Common myeloid progenitor, CD34-positive (primary cell): ENCODE measurements at places on chromosomes 16 and 17.

DNA sequence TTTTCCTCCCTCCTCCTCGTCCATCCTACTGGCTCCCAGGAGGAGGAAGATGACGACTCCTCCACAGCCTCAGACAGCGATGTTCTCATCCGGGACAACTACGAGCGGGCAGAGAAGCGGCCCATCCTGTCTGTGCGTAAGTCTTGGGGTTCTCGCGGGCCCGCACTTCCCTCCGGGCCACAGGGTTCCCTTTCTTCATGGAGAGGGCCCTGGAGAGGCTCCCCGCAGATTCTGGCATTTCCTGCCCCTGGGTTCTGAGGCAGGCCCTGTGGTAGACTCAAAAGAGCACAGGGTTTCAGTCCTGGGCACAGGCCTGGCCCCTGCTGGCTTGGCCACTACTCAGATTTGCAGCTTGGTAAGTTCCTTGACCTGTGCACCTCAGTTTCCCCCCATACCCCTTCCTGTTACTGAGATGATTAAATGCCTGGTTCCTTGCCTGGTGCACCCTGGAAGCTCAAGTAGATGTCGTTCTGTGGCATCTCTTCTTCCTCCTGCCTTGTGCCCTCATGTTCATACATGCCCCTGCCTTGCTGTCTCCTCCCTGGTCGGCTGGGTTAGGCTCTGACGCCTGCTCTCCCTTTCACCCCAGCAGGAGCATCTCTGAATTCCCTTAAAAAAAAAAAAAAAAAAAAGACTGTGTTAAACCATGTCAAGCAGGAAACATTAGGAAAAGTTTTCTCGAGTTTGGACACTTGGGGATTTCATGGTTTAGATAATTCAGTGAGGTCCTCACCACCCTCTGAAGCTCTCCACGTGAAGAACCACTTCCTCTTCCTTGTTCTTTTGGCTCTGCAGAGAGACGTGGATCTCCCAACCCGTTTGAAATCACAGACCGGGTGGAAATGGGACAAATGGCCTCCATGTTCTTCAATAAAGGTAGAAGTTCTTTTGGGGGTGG lies 14.3 kb upstream of the NAT9 start:
- DNase-seq, result no peak

GRCh38 chr16:31489298-31489564 lies 6.3 kb downstream of the SLC5A2 start:
- DNase-seq, result no peak

DNA sequence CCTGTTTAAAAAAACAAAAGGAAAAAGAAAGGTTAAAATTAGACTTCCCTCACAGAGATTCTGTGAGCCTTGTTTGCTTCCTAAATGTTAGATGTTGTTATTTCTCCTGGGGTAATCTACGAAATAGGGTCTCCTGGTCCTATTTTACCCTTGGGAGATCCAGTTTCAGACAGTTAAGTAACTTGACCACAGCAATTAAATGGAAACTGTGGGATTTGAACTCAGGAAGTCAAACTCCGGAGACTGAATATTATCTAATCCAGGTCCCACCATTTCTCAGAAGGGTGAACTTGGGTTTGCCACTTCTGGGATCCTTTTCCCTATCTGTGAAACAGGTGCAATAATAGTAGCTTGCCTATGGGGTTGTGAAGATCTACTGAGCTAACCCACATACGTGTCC lies 6.4 kb upstream of the TMC5 start:
- DNase-seq, result no peak

DNA sequence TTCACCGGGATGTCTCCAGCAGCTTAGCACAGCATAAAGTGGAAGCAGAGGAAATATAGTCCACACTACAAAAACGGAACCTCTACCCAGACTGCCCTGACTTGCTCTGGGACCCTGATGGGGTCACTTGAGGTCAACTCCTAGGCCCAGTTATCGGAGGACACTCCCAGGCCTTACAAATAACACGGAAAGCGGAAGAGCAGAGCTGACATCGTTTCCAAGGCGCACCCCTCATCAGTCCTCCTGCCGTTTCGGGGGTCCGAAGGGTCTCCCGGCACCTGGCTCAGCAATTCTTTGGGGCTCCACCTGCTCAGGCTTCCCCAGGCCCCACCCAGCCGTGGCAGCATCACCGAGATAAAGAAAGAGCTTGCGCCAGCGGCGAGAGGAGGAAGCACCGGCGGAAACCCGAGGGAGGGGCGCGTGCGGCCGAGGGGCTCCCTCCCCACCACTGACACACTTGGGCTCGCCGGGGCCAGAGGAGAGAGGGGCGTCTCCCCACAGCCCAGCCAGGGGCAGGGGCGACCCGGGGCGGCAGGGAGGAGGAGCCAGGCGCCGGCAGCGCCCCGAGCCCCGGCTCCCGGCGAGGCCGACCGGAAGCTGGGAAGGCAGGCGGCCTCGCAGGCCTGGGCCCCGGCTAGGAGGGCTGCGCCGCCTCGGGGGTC lies 727 bp downstream of the CORO7 start:
- peak; percentile 91 for DNase-seq

DNA sequence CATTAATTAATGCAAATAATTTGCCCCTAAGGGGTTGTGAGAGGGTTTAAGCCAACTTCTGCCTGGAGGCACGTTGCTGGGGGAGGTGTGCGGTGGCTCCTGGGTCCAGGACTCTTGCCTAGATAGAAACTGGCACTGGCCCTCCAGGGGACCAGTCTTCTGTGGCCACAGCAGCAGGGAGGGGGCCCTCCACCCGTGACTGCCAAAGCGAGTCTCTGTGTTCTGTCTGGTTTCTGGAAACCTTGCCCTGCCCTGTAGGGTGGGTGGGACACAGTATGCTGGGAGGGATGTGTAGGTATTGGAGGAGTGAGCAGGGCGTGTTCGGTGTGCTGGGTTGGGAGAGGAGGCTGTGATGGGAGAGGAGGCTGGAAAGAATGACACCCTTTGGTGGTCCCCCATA lies 78.8 kb downstream of the TBC1D16 start:
- no peak for DNase-seq

DNA sequence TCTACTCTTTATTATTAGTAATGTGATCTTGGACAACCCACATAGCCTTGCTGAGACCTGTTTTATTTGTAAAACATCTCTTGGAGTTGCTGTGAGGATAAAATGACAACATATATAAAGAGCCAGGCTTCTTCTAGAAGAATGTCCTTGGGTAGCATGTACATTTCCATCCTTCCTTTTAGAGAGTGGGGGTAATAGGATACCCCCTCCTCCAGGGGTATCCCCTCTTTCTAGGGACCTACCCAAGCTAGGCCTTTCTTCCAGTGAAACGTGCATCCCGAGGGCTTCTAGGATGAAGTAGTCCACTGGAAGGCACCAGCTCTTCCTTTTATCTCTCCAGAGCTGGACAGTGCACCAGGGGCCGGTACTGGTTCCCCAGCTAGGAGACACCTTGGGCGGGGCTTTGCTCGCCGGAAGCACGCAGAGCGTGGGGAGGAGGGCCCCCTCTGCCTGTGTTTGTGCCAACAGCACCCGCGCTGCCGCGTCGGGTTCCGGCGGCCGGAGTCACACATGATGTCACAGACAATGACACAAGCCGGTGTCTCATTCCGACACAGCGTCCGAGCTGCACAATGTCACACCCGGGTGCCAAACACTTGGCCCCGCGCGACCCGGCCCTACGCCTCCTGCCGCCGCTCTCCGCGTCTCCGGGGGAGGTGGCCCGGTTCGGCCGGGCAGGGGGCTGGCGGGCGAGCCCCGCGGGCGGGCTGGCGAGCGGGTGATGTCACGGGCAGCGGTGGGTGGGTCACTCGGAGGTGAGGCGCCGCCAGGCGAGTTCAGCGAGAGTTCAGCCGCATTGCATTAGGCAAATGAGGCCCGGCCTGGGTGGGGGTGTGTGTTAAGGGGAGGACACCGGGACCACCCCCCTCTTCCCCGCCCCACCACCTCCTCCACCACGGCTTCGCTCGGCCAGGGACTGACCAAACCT lies 23.4 kb downstream of the GJD3 start:
- peak; percentile 84 for DNase-seq

- no peak for DNase-seq
Measured at GRCh38 chr17:29571486-29571882, 3.0 kb downstream of the TP53I13 start.

- no peak for DNase-seq
Measured at GRCh38 chr16:24430954-24431760, 108.2 kb upstream of the RBBP6 start.

DNA sequence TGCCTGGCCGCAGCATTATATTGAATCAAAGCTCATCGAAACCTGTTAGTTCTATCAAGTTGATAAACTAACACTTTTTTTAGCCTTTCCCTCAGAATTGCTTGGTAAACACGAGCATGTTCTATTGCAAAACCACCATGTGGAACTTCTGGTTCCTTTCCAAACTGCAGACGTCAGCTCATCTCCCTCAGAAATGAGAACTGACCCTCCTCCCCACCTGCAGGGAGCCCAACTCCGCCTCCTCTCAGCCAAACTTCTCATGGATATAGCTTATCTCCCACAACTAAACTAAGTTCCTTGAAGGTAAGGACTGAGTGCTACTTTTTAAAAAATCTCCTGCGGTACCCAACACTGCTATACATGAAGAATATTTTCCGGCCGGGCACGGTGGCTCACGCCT lies 6.7 kb downstream of the SHMT1 start:
- DNase-seq, result no peak

DNA sequence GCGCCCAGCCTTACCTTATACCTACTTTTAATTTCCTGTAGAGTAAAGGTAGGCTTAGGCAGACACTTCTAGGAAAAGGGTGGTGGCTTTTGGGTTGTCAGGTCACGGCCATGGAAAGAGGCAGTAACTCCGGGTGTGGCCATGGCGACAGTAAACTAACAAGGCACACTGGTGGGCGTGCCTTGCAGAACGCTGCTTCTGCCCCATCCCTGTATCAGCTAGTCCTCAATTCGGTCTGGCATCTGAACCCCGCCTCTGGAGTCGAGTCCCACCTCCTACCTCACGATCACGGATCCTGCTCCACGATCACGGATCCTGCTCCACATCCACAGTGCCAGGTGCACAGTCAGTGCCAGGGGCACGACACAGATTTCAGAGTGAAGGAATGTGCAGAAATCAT lies 5.6 kb downstream of the ADCY9 start:
- no peak for DNase-seq

GRCh38 chr17:62727916-62728672 lies 80.0 kb downstream of the MARCHF10 start:
- DNase-seq, result peak; percentile 9

GRCh38 chr16:73042807-73043206 lies 5.1 kb downstream of the ZFHX3 start:
- no peak for DNase-seq

DNA sequence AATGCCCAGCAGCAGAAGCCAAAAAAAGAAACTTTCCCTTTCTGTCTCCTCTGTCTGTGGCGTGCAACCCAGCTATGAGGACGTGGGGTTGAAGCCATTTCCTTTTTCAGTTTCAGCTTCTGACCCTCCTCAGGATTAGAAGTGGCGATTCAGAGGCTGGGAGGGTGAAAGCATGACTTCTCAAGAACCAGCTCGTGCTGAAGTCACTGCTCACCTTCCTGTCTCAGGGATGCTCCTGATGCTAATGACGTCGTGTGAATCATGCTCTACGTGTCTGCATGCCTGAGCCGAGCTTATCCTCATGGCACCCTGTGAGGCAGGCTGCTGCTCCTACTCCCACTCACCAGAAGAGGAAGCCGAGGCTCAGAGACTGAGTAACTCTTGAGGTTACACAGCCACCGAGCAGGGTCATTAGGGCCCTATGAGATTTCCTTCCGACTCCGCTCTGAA lies 5.7 kb upstream of the LPO start:
- DNase-seq, result no peak

DNA sequence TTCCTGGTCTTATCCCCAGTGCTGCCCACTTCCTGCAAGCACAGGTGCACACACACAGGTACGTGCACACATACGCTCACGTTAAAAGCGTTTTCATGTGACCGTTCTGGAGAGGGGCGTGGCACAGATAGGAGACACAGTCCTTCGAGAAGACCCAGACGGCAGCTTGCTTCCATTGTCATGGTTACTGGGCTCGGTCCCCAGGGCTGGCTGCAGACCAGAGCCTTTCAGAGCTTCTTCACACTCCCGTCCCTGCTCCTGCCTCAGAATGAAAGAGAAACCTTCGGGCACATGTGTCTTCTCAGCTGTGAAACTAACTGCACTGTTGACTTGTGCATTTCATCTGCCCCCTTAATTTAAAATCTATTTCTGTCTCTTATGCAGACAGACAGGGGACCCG lies 154.2 kb downstream of the PITPNC1 start:
- no peak for DNase-seq

DNA sequence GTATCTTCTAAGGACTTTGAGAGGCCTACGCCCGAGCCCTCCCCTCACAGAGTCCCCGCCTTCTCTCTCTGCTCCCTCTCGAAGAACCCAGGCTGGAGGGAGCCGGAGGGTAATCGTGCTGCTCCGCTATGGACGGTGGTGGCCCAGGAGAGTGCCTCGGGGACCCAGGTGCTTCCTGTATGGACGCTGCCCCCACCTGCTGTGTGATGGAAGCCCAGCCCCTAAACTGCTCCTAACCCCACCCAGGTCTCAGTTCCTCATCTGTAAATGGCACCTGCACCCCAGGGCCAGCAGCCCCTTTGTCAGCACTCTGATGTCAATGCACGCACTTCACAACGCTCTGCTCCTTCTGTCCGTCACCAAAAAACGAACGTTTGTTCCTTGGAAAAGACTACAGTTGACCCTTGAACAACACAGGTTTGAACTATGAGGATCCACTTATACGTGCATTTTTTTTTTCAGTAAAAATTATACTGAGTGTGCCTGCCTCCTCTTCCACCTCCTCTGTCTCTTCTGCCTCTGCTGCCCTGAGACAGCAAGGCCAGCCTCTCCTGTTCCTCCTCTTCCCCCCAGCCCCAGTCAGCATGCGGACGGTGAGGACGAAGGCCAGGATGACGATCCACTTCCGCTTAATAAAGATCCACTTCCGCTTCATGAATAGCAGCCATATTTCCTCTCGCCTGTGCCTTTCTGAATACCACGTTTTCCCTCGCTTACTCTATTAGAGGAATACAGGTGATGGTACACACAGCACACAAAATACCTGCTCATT lies 118.3 kb downstream of the BANP start:
- DNase-seq, result peak; percentile 54

- no peak for DNase-seq
Measured at GRCh38 chr17:65085397-65085796, 28.9 kb upstream of the GNA13 start.

DNA sequence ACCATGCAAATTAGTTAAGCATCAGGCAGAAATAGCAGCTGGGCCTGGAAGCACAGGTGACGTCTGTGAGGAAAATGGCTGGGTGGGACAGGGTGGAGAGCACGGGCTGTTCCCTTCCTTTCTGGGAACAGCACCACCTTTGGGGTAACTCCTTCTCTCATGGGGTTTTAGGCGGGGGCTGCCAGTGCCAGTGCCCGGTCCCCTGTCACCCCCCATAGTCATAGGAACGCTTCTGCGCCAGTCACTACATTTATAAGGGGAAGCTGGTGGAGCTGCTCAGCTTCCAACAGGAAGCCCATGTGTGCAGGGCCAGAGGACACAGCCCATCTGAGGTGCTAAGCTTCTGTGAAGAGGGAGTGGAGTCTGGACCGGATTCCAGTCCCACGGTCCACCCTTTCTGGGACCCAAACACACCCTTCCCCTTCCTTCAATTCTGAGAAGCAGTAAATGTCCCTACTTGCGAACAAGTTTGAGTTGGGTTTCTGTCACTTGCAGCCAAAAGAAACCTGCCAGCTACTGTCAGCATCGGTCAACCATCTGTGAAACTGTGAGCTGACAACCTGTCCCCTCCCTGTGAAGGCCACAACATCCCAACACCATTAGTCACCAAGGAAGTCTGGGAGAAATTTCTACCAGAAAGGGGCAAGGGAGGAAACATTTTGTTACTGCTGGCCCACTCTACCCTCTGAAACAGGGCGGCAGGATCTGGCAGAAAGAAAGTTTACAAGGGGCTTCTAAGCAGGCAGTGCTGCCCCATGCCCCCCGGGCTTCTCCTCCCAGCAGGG lies 86.0 kb upstream of the AMZ2 start:
- no peak for DNase-seq

- DNase-seq, result no peak
Measured at GRCh38 chr16:15915555-15916081, 27.2 kb upstream of the CEP20 start.
